ENCODE measurements at places on chromosomes 4 and X. TPM values are rescaled to one million over a fixed set of nuclear protein-coding genes. Genes with fewer than 3 reads are reported as not detected.

GRCh38 chrX:35622601-35623000 is 175.5 kb upstream of the MAGEB16 start:
- no peak for DNase-seq

DNA sequence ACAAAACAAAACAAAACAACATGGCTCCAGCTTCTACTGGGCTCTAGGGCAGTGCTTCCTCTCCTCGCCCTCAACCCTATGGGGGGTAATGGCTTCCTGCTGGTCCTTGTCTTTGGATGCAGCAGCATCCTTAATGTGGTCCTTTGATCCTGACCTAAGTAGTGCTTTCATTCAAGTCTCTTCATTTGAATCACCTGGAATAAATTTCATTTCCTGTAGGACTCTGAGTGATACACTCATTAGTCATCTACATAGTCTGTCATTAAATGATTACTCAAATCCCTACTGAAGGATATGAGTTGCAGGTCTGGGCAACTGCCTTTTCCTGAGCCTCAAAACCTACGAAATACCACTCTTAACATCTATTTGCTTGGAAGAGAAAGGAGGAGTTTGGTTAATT is 54.5 kb downstream of the RHOH start:
- DNase-seq, result no peak

DNA sequence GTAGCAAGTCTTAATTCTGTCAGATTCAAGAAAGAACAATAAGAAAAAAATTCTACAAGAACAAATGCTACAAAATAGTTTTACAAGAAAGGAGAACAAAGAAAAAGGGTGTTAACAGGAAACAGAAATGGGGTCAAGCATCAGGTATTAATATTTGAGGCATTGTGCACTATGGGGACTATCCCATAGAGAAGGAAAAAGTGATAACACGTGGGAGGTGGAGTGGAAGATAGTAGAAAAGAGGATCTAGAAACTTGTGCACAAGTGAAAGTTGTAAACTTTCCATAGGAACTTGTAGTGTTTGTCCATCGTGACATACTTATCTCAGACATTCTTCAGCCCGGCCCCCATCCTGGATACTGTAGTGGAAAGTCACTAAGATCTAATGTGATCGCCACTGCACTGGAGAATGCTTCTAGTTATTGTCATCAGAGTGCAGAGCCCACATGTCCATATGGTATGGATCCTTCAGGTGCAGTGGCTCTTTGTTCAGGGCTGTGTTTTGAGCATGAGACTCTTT is 15.4 kb upstream of the NFXL1 start:
- DNase-seq, result no peak

Gene PRR32
- not detected for total RNA-seq

Gene NUDT10
- 1.3 TPM for total RNA-seq

All from fibroblast of villous mesenchyme (primary cell).